ENCODE measurements at places on chromosomes 12 and 14.

- DNase-seq: no peak
These were observed 453.7 kb downstream of the VRK1 start for GRCh38 chr14:97250931-97251330.

DNA sequence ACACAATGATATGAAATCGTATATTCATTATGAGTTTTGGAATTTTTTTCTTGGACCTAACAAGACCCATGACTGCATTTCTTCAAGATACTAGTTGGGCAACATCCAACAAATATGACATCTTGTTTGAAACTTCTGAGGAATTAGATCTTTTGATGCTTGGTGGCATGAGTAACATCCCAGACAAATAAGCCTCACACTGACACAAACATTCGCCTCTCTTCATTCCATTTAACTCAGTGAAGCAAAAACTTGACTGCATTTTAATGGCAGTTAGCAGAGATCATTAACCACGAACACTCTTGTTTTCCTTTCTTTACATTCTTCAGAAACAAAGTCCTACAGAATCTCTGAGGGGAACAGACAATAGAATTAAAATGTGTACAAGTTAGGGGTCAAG is 758.3 kb downstream of the C12orf50 start:
- no peak for DNase-seq

GRCh38 chr12:50218386-50218785 is 51.2 kb upstream of the CERS5 start:
- no peak for DNase-seq

DNA sequence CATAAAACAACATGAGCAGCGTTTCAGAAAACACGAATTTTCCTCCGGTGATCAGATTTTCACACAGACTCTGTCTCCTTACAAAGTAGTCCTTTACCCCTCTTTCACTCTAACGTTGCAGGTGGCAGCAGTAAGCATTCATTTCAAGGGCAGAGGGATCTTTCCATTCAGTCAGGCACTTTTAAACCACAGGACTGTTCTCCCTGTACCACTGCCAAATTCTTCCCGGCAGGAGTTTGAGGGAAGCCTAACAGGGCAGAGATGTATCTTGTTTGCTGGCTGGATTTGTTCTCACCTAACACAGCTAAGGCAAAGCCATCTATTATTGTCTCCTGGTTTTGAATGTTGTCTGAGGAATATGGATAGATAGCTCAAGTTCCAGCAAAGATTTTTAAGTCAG is 1187.3 kb upstream of the SEL1L start:
- DNase-seq: no peak

GRCh38 chr12:109999649-109999971 is 380 bp downstream of the ANKRD13A start:
- no peak for DNase-seq

DNA sequence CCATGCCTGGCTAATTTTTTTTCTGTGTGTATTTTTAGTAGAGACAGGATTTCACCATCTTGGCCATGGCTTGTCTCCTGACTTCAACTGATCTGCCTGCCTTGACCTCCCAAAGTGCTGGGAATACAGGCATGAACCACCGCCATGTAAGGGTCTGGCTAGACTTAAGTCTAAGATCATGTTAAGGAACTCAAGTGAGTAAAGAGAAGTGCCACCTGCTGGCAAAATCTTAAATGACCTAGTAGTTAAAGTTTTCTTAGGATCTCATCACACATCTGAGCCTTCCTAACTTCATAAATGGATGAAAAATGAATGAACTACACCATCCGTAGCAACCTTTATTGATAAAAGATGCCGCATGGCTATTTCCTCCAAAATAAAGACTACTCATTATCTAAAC is 1.7 kb upstream of the C12orf56 start:
- DNase-seq: no peak

- no peak for DNase-seq
These were observed 6.3 kb upstream of the NANOGNB start for GRCh38 chr12:7758766-7759140.

DNA sequence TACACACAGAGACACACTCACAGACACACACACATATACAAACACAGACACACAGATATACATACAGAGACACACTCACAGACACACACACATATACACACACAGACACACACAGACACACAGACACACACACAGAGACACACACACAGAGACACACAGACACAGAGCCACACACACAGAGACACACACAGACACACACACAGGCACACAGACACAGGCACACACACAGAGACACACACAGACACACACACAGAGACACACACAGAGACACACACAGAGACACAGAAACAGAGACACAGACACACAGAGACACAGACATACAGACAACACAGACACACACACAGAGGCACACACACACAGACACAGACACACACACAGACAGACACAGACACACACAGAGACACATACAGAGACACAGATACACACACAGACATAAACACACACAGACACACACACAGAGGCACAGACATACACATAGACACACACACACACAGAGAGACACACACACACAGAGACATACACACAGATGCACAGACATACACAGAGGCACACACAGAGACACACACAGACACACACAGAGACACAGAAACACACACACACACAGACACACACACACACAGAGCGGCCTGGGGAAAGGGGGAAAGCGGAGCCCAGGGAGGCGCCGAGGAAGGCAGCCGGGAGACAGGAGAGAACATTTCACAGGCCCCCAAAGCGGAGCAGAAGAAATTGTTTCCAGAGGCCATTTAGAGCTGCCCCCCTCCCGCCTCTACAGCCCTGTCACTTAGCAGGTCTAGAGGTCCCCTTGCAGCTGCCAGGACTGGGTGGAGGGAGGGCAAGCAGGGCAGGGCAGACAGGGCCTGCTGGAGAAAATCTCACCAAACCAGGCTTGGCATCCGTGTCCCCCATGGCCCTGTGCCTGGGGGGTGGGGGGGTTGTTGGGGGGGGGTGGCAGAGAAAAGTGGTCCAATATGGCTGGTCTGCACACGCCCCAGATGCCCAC is 38.9 kb downstream of the SERPINA3 start:
- no peak for DNase-seq

DNA sequence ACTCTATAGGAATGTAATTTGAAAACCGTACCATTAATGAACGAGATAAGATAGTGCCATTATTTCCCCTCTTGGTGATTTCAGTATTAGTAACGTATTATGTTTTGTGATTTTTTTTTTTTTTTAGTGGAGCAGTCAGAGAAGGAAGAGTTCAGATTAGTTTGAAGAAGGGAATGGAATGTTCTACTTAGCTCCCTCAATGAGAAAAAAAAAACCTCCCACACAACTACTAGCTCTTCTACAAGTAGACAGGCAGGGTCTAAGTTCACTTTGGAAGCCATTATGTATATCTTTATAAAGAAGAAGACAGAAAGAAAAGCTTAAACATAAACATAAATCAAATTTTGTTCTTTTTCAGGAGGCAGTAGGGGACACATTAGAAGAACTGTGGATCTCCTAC is 27.3 kb downstream of the PNMA1 start:
- DNase-seq: no peak

DNA sequence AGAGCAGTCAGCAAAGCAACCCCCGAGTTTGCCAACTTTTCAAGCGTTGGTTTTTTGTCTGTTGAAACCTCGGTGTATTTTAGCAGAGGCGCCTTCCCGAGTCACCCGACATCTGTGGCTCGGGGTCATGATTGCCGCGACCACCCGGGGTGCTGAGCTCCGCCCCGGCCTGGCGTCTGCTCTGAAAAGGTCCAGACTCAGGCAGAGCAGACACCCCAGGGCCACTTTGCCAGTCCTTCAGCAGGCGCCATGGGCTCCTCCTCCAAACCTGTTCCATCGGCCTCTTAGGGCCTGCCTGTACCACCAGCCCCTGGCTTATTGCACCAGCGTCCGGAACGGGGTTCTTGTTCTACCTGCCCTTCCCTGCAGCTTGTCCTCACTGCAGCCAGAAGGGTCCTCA is 19.1 kb downstream of the ANKRD9 start:
- DNase-seq: no peak

- DNase-seq: no peak
These were observed 8.0 kb upstream of the GPR84 start for GRCh38 chr12:54372113-54372806.

GRCh38 chr12:30896461-30896860 is 30.1 kb upstream of the TSPAN11 start:
- DNase-seq: no peak

- no peak for DNase-seq
These were observed 44.2 kb upstream of the MMP17 start for GRCh38 chr12:131783915-131784541.

DNA sequence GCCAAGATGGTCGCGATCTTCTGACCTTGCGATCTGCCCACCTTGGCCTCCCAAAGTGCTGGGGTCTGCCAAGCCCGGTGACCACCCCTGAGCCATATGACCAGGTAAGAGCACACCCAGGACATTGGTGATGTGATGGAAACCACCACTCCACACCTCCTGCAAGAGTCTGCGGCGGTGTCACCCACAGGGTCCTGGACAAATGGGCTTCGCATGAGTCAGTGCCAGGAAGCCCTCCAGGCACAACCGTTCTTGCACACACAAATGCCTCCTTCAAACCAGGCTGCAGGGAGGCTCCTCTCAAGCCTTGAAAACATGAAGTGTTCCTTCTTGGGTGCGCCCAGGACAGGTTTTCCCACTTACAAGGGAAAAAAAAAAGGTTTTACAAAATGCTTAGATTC is 16.6 kb downstream of the PITPNM2 start:
- no peak for DNase-seq

DNA sequence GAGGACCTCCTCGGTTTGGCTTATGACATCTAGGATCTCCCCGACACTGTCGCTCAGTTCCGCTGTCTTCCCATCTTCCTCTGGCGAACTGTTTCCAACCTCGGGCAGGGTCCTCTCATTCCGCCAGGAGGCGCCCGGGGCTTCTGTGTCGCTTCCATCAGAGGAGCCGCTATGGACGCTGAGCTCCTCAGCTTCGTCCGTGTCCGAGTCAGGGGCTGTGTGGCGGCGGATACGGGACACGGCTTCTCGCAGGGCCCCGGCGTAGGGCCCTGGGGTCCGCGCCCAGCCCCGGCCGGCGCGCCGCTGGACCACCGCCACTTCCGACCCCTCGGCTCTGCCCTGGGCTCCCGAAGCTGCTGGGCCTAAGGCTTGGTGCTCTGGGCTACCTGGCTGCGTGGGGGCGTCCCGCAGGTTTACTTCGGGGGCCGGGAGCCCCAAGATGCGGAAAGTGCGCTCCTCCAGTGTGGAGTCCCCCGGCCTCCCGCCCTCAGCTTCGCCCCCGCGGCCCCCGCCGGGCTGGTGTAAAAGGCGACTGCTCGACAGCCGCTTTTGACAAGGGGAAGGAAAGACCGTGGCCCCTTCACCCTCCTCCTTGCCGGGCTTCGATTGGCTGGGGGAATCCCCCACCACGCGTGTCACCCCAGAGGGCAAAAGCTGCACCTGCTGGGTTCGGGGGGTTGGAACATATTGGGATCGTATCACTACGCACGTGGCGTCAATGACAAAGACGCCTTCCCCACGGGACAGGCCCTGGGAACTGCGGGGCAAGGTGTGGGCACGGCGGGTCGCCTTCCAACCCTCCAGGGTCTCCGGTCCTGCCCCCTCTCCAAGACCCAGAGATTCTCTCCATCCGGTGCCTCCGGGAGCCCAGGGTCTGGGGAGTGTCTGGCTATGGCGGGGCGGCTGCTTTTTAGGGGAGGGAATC is 2.1 kb downstream of the DDN start:
- DNase-seq: no peak

DNA sequence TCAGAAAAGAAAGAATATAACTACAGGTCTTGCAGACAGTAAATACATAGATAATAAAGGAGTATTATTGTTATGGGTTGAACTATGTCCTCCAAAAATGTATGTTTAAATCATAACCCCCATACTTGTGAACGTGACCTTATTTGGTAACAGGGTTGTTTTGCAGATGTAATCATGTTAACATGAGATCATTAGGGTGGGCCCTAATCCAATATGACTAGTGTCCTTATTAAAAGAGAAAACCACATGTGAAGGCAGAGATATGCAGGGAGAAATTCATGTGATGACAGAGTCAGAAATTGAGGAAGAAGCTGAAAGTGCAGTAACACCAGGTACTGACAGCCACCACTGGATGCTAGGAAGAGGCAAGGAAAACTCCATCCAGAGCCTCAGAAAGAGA is 29.0 kb downstream of the MAGOHB start:
- no peak for DNase-seq

DNA sequence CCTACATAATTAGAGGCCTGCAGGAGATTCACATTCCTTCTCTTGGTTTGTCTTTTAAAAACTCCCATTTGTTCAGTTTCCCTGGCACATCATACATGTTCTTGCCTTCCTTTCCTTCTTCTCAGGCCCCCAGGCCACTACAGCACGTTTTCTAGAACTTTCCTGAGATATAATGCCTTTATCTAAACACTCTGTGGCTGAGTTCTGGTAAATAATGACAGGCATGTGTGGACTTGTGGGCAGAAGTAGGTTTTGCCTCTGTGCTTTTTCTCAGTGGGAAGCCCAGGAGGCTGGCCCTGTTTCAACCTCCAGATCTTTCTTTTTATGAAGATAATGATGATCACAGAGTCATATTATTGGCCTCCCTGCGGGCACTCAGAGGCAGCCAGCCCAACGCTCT is 117.2 kb downstream of the TMX1 start:
- DNase-seq: no peak

DNA sequence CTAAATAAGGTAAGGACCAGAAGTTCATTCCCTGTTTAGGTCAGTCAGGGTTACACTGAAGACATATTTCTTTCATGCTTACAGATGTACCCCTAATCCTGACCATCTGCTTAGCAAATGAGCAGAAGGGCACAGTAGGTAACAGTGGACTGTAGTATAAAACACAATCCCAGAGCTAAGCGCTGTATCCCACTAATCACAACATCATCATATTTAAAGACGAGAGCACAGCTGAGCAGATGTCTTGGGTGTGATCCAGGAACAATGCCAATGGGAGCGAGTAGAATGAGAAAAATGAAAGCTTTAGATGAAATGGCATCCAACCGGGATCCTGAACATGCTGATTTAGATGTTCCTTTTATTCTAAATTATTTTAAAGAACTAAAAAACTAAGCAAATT is 213.4 kb downstream of the CCER1 start:
- no peak for DNase-seq

GRCh38 chr14:59189091-59189785 is 771 bp downstream of the DAAM1 start:
- DNase-seq: peak; percentile 13

DNA sequence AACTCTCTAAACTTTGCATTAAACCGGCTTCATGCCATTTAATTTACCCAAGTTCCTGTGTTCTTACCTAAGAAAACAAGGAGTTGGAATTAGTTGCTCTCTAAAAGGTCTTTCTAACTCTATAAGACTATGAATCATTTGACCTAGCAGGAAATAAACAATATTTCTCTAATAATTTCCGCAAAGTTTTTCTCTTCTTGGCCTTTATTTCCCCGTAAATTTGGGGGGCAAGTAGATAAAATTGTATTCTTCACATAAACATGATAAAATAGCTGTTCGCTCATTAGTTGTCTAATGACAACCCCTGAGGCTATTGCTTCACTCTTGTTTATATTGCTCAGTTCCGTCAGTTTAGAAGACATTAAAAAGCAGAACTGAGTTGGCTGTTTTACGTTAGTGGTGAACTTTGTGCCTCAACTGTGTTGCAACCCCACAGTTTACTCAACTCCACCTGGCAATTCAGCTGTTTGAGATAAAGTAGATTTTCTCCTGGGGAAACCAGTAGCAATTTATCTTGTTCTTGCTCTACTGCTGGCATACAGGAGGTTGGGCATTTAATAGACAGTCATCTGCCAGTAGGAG is 74.7 kb downstream of the BTG1 start:
- no peak for DNase-seq

GRCh38 chr12:34403706-34404376 is 381.5 kb downstream of the ALG10 start:
- DNase-seq: no peak
